Stimulated activated CD4-positive, alpha-beta T cell treated with anti-CD3 and anti-CD28 coated beads, Interleukin-1b, Interleukin-23, amount 100 ng/mL, for 48 hours (primary cell): ENCODE measurements at places on chromosomes 1 and 21.

- no peak for DNase-seq
Observed at GRCh38 chr21:43611598-43612369, 47.5 kb downstream of the HSF2BP start.

DNA sequence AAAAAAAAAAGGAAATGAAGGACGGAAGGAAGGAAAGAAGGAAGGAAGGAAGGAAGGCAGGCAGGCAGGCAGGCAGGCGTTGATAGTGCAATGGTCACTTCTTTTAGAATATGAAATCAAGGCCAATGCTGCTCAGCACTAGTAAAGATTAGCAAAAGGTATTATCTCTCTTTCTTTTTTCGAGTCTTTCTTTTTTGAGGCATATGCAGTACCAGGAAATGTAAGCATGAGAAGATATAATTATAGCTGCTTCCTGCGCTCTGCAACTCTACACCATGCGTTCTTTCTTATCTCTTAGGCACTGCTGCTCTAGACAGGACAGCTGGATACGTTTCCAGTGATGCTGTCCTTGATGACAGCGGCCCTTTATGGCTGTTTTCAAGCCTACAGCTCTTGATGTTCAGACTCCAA lies 1512.5 kb upstream of the B3GALT2 start:
- no peak for DNase-seq

DNA sequence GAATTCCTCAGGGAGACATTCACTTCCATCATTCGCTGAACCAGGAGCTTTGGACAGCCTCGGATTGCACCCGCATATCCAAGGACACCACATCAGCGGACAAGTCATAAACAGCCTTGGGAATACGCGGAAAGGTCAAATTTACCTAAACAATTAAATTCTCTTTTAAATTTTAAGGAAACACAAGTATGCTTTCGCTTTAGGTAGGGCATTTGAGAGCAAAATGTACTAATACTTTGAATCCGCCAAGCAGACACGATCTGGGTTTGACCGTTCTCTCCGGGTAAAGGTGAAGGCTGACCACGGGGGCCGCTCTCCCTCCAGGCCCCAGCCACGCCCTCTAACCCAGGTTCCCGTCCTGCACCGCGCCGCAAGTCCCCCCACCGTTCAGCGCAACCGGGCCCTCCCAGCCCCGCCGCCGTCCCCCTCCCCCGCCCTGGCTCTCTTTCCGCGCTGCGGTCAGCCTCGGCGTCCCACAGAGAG lies 479 bp upstream of the ACADM start:
- DNase-seq: peak; percentile 72

DNA sequence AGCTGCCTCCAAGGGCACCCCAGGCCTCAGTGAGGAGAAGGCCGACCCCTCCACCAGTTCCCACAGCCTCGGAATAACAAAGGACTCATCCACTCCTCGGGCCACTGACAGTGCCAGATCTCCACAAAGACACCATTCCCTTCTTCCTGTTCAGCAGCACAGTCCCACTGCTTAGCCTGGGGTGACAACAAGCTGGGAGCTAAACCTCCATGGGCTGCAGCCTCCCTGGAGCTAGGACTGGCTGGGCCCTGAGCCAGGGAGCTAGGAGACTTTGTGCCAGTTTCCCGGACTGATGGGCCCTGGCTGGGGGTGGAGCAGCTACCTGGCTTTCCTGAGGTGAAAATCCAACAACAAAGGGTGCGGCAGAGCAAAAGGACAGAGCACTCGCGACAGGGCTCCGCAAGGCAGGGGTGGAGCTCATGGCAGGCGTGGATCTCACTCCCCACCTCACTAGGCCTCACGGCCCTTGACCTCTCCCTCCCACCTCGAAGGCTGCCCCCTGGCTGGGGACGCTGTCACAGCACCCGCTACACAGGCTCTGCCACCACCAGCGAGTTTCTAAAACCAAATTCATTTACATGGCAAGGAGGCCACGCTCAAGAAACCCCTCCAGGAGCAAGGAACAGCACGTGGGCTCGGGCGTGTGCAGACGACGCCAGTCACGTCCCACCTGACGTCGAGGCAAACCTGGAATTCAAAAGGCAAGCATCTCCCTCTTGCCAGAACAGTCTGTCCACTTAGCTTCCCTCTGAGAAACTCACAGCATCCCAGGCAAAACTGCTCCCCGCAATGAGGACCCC lies 13.8 kb downstream of the SLC35E2B start:
- peak; percentile 72 for DNase-seq

- no peak for DNase-seq
Observed at GRCh38 chr1:8930116-8930515, 15.6 kb upstream of the CA6 start.

- no peak for DNase-seq
Observed at GRCh38 chr1:190320952-190321351, 156.7 kb downstream of the BRINP3 start.

DNA sequence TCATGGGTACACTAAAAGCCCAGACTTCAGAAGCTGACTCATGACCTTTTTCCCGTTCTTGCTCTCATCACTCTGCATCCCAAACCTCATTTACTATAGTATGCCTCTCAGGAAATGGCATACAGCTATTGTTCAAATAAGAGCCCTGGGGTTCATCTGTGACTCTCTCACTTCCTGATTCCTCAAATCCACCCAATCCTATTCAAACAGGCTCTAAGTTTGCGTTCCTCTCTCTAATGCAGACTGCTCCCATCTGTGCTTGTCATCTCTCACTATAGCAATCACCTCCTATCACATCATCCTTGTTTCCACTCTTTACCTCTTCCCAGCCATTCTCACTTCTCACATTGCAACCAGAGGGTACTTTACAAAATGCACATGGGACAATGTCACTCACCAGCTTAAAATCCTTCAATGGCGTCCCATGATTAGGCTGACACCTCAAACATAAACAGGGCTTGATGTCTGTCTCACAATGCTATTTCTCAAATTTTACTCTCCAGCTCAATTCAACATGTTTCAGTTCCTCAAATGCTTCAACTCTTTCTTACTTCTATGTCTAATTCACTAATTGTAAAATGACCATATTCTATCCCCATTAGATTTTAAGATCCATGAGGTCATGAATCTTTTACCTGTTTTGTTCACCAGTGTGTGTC lies 408.4 kb downstream of the NTNG1 start:
- no peak for DNase-seq

GRCh38 chr1:40662864-40663263 lies 2.6 kb downstream of the RIMS3 start:
- peak; percentile 41 for DNase-seq

- DNase-seq: no peak
Observed at GRCh38 chr1:227945891-227946623, 1.7 kb downstream of the WNT9A start.

DNA sequence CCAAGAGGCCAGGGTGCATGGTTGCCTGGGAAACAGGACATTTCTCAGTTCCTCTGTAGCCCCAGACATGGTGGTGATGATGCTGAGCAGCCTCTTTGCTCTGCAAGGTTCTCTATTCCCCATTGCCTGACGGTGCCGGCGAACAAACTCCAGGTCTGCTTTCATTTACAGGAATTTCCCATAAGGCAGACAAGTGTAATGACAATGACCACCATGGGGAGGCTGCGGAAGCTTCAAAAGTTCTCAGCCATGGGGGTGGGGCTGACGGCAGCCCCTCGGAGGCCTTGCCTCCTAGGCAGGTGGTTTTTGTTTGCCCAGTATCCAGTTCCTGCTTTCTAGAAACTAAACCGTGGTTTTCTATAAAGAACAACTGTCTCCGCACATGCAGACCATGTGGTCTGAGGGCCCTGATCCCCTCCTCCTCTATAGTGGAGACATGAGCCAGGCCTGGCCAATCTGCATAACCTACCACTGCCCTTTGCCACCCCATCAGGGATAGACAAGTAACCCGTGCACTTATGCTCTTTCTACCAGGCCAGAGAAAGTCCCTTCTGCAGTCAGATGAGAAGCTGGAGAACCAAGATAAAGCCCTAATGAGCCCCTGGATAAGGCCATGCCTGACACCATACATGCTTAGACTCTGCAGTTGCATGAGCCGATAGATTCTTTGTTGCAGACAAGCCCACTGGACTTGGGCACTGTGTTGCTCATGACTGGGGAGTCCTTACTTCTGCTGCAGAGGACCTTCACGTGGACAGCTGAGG lies 54.1 kb downstream of the LDLRAD2 start:
- no peak for DNase-seq

- no peak for DNase-seq
Observed at GRCh38 chr1:169681140-169681539, 30.3 kb downstream of the SELL start.

- DNase-seq: no peak
Observed at GRCh38 chr1:78170859-78171258, 125.1 kb downstream of the GIPC2 start.
